ENCODE measurements at places on chromosomes 1 and 21.

GRCh38 chr1:183892351-183892793, 87.5 kb downstream of the RGL1 start:
- no peak for DNase-seq

DNA sequence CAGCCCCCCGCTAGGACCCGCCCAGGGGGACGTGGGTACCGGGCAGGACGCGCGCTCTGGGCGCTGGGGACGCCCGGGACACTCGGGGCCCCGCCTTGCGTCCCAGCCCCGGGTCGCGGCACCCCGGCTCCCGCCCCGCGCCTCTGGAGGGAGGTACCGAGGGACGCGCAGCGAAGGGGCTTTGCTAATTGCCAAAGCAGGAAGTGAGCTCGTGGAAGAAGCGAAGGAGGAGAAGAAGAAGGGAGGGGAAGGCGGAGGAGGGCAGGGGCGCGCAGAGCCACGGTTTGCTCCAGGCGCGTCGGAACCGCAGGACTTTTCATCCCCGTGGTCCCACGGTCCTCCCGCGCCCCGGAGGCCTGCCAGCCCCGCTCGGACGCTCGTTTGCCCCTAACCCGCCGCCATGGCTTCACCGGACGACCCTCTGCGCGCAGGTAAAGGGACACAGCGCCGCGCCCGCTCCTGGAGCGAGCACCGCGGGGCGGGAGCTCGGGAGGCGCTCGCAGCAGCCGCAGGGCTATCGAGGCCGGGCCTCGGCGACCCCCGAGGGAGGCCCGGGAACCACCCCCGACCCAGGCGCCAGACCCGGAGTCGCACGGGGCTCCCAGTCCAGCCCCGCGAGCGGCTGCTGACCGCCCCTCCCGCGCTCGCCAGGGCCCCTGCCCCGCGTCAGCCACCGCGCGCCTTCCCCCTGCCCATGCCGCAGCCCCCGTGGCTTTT, 1.3 kb downstream of the EDARADD start:
- no peak for DNase-seq

- DNase-seq, result no peak
These were observed 1017.9 kb downstream of the ADGRL2 start for GRCh38 chr1:82818586-82818985.

DNA sequence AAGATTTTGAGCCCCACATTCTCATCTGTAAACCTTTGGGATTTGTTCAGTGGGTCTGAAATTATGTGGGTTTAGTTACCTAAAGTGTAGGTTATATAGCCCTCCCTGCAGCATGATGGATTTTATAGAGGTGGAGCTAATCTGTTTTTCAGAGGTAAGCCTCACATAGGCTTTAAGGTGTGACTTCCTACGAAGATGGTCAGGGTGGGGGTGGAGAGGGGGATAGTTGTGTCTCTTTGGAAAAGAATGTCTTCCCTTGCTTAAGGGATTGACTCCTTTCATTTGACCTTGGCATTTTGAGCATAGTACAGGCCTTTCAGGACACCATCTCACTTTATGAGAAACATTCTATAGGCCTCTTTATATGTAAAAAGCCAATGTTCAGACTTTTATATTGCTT, 3.4 kb downstream of the CACHD1 start:
- no peak for DNase-seq

GRCh38 chr1:206684478-206685333, at the start of gene MAPKAPK2:
MAPKAPK2 (plus strand) TSS chr1:206684905; CDS start chr1:206685230, 325 bp downstream.
- DNase-seq, result peak; percentile 70

- DNase-seq, result no peak
These were observed 322.1 kb downstream of the PAPPA2 start for GRCh38 chr1:176785056-176785455.

DNA sequence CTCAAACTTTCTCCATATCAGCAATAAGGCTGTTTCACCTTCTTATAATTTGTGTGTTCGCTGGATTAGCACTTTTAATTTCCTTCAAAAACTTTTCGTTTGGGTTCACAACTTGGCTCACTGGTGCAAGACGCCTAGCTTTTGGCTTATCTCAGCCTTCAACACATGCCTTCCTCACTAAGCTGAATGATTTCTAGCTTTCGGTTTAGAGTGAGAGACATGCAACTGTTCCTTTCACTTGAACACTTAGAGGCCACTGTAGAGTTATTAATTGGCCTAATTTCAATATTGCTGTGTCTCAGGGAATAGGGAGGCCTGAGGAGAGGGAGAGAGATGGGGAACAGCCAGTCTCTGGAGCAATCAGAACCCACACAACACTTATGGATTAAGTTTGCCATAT, 41.2 kb upstream of the IFNLR1 start:
- DNase-seq, result no peak

DNA sequence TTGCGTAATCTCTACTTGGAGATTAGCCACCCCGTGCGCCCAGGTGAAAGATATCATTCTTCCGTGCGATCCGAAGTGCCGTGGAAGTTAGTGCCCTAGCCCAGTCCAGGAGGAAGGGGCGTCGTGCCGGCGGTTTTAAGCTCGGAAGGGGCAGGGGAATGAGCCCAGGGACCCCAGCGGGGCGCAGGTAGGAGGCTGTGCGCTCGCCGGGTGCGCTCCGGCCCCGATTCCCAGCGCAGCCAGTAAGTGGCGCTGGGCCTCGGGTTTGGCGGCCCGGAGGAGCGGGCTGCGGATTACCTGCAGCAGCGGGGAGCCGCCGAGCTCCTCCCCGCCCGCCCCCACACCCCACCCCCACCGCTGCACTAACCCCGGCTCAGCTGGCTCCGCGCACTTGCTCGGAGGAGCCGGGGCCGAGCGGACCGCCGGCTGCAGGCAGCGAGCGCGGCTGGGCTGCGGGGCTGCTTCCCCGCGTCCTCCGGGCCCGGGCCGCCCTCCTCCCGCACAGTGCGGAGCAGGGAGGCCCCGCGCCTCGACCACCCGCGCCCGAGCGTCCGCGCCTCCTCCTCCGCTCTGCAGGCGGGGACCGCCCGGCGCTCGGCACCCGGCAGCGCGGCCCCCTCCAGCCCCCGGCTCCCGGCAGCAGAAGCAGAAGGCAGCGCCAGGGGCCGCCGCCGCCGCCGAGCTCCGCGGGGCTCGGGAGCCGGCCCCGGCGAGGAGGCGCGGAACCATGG, at the start of gene RYR2:
Gene RYR2, plus strand, starts transcription at position 390 of the 731 bp plus-strand sequence. Its CDS starts 338 bp downstream, at position 728.
- DNase-seq, result no peak

DNA sequence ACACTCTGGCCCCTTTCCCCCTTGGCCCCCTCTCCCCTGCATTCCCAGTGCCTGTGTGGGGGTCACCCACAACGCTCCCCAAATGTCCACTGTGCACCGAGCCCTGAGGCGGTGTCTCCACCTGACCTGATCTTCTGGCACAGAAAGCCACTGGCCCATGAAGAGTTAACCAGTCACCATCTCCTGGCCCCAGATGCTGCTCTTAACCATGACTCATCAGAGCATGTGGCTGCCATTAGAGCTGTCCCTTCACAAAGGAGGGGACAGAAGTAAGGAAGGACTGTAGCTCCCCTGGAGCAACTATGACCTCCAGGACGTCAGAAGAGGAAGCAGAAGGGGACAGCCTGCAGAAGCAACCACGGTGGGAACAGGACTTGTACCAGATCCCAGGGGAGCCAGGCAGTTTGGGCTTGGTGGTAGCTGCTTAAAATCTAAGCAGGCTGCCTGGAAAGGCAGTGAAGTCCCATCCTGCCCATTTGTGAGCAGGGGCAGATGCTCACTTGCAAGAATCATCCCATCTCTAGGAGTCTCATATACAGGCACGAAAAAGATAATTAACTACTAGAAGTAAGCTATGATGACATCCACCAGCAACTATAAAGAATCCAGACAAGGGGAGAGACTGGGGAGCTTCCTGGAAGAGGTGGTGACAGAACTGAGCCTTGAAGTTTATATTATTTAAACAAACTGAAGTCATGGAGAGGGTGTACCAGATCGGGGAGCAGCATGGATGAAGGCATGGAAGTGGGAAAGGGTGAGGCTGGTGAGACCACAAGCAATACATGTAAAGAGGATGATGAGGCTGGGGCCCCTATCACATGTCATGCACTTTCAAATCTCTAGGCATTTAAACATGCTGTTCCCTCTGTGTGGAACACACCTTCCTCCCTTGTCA, 1.1 kb upstream of the TTC39A start:
- DNase-seq, result no peak

DNA sequence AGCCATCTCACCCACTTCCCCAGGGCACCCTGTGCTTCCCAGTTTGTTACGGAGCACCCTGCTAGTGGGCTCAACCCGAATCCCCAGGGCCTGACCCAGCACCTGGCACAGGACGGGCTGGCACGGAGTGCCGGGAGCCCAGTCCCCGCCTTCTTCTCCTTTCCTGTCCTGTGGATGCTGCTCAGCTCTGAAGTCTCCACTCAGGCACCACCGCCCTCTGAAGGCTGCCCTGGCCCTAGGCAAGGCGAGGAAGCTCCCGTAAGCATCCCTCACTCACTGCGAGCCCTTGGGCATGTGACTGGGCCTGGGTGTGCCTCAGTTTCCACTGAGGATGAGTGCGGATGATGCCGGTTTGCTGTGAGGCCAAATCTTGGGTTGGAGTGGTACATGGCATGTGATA, 21.8 kb downstream of the SLC1A7 start:
- no peak for DNase-seq

- no peak for DNase-seq
These were observed 70.3 kb upstream of the MROH9 start for GRCh38 chr1:170864876-170865538.

DNA sequence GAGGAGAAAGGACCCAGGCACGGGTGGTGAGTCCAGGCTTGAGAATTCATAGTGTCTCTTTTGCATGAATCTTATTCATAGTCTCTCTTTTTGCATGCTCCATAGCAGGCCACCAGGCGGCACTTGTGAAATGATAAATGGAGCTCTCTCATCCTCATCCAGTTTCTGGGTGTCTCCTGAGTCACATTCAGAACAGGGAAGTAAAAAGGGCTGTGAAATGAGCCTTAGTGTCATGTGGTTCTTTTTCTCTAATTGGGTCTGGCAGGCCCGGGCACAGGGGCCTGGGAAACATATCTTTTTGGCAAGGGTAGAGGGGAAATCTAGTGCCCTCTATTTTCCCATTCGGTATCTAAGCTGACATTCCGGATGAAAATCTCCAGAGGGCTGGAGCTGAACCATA, 19.1 kb upstream of the NCF2 start:
- no peak for DNase-seq

GRCh38 chr1:103129796-103130195, 21.5 kb upstream of the COL11A1 start:
- no peak for DNase-seq

- no peak for DNase-seq
These were observed 13.6 kb downstream of the FAM177B start for GRCh38 chr1:222750651-222751050.

DNA sequence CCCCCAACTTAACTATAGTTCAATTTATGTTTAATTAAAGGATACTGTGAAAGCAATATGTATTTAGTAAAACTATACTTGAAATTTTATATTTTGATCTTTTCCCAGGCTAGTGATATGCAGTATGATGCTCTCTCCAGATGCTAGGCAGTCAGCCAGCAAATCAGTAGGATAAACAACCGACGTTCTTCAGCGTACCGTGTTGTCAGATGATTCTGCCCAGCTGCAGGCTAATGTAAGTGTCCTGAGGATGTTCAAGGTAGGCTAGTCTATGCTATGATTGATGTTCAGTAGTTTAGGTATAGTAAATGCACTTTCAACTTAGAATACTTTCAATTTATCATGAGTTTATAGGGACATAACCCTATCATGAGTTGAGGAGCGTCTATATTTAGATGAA, 762.6 kb downstream of the MRPL39 start:
- DNase-seq, result no peak

- DNase-seq, result no peak
These were observed 49.7 kb upstream of the NEK7 start for GRCh38 chr1:198107091-198107501.

- no peak for DNase-seq
These were observed 9.7 kb upstream of the LHX8 start for GRCh38 chr1:75124510-75124909.

DNA sequence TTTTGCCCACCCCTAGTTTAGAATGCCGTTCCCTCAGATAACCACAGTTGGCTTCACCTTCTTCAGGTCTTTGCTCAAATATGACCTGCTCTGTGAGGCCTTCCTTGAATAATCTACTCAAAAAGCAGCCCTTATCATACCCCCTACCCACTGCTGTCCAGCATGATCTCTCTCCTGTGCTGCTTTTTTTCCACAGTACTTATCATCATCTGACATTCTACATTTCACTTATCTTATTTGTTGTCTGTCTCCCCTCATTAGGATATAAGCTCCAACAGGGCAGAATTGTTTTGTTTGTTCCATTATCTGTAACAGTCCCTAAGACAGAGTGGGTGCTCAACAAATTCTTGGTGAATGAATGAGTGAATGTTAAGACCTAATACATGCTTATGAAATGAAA, 18.1 kb downstream of the USP24 start:
- no peak for DNase-seq

- no peak for DNase-seq
These were observed 36.8 kb upstream of the AHCYL1 start for GRCh38 chr1:109947582-109948284.

DNA sequence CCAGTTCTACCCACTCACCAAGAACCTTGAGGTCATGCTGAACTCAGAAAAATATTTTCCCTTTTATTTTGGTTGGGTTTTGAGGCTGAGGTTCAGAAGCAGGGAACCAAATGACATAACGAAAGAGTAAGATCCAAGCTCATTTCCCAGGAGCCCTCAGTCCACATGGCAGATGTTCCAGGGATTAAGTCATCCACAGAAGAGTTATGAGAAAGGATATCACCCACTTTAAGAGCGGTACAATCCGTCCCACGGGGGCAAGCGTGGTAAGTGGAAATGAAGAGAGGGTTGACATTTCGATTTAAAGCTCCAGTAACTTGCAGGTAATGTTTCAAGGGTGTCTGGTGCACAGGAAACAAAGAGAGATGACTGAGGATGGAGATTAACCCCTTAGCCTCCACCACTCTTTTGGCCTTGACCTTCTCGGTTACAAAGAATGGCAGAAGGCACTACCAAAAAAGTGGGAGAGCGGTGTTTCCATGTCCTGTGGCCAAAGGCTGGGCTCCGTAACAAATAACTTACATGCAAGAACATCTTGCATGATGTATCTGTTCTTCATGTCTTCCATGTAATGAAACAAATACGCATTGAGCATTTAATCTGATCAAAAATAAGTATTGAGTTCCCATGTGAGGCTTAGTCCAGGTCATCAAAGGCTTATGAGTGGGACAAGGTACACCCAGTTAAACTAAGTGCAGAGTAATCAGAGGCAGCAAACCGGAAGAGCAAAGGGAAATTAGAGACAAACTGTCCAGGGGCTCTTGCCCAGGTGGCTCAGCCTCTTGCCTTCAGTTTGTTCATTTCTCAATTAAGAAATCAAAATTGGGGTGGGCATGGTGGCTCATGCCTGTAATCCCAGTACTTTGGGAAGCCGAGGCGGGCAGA, 241.4 kb downstream of the TOMM20 start:
- DNase-seq, result no peak

All from activated naive CD4-positive, alpha-beta T cell treated with anti-CD3 and anti-CD28 coated beads, Interleukin-2, amount 50 U/mL, for 16 hours (primary cell).